ENCODE measurements at places on chromosomes 5 and 9. TPM values are rescaled to one million over a fixed set of nuclear protein-coding genes. Genes with fewer than 3 reads are reported as not detected.

- H3K27me3 ChIP-seq = no peaks in the 10 kb centered on the region
- no peaks in the 10 kb centered on the region for H3K36me3 ChIP-seq
- H3K4me3 ChIP-seq = no peak overlapping the region
- H3K27ac ChIP-seq = no peak overlapping the region
Observed at GRCh38 chr5:153168241-153168640, 322.2 kb upstream of the GRIA1 start.

DNA sequence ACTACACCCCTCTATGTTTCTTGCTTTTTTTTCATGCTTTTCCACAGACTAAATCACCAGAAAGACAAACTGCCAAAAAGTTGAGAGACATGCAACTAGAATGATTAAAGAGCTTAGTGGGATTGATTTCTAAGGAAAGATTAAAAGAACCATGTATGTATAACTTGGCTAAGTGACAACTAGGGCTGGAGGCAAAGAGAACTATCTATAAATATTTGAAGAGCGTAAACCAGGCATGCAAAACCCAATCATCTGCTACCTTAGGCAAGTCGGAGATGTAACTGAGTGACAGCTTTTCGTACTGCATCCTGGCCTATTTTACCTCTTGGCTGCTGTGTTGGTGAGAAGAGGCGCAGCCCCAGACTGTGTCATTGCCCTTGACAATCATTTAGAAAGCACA, 121.0 kb upstream of the TLX3 start:
- DNase-seq = no peak
- no peak overlapping the region for H3K27ac ChIP-seq
- no peak overlapping the region for H3K4me3 ChIP-seq
- H3K36me3 ChIP-seq = no peaks in the 10 kb centered on the region

DNA sequence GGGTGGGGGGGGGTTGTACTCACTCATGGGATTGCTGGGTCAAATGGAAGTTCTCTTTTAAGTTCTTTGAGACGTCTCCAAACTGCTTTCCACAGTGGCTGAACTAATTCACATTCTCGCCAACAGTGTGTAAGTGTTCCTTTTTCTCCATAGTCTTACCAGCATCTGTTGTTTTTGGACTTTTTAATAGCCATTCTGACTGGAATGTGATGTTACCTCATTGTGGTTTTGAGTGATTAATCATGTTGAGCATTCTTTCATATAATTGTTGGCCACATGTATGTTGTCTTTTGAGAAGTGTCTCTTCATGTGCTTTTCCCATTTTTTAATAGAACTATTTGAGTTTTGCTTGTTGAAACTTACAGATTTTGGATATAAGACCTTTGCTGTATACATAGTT, 94.9 kb upstream of the PLPPR1 start:
- no peaks in the 10 kb centered on the region for H3K36me3 ChIP-seq
- no peak overlapping the region for H3K4me3 ChIP-seq
- H3K4me1 ChIP-seq = no peaks in the 10 kb centered on the region
- H3K27ac ChIP-seq = no peak overlapping the region
- no peak for DNase-seq
- no peaks in the 10 kb centered on the region for H3K27me3 ChIP-seq

- no peak overlapping the region for H3K27ac ChIP-seq
- no peak for DNase-seq
- H3K4me1 ChIP-seq = peaks cover 6% of the 10 kb centered on the region
- peaks cover 4% of the 10 kb centered on the region for H3K27me3 ChIP-seq
- no peak overlapping the region for H3K4me3 ChIP-seq
- peaks cover 11% of the 10 kb centered on the region for H3K36me3 ChIP-seq
Observed at GRCh38 chr5:43336159-43336558, 22.9 kb upstream of the HMGCS1 start.

DNA sequence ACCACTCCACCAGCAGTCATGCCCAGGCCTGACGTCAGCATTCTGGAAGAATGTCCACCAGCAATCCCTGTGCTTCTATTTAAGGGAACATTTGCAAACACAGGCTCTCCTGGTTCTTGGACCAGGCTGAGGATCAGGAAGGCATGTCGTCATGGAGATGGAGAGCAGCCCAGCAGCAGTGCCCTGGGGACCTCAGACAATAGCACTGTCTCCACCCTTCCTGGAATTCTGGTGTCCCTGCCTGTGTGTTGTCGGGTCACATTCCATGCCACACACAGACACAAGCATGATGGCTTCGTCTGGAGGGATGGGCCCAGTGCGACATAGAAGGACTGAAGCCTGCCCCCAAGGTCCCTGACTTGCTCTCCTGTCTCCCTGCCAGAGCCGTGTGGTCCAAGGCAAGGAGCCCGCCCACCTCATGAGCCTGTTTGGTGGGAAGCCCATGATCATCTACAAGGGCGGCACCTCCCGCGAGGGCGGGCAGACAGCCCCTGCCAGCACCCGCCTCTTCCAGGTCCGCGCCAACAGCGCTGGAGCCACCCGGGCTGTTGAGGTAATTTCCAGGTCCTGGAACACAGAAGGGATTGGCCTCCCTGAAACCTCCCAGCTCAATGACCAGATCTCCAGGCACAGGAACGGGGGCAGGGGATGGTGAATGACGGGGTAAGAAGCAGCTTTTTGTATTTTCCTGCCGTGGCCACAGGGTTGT, 43.8 kb downstream of the STOM start:
- H3K4me1 ChIP-seq = peaks cover 23% of the 10 kb centered on the region
- H3K36me3 ChIP-seq = peaks cover 7% of the 10 kb centered on the region
- no peak overlapping the region for H3K27ac ChIP-seq
- no peaks in the 10 kb centered on the region for H3K27me3 ChIP-seq

GRCh38 chr5:31393126-31393525, 138.8 kb downstream of the DROSHA start:
- no peaks in the 10 kb centered on the region for H3K4me1 ChIP-seq
- no peaks in the 10 kb centered on the region for H3K27me3 ChIP-seq
- H3K4me3 ChIP-seq = no peak overlapping the region

DNA sequence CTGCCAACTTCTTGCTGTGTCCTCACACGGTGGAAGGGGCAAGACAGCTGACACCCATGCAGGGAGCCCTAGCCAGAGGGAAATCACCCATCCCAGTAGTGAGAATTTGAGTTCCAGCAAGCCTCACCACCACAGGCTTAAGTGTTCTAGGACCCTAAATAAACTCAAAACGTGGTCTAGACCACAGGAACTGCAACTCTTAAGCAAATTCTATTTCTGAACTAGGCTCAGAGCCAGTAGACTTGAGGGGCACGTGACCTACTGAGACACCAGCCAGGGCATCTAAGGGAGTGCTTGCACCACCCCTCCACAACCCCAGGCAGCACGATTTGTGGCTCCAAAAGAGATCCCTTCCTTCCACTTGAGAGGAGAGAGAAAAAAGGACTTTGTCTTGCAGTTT, 96.0 kb upstream of the PHF24 start:
- H3K27me3 ChIP-seq = peaks cover 13% of the 10 kb centered on the region
- no peak overlapping the region for H3K4me3 ChIP-seq
- no peak overlapping the region for H3K27ac ChIP-seq
- no peaks in the 10 kb centered on the region for H3K4me1 ChIP-seq
- DNase-seq = no peak
- H3K36me3 ChIP-seq = no peaks in the 10 kb centered on the region

- H3K4me1 ChIP-seq = no peaks in the 10 kb centered on the region
- no peaks in the 10 kb centered on the region for H3K36me3 ChIP-seq
- no peak overlapping the region for H3K4me3 ChIP-seq
- peaks cover 20% of the 10 kb centered on the region for H3K27me3 ChIP-seq
- no peak overlapping the region for H3K27ac ChIP-seq
Observed at GRCh38 chr9:135522931-135523330, 1.7 kb downstream of the LCN1 start.

DNA sequence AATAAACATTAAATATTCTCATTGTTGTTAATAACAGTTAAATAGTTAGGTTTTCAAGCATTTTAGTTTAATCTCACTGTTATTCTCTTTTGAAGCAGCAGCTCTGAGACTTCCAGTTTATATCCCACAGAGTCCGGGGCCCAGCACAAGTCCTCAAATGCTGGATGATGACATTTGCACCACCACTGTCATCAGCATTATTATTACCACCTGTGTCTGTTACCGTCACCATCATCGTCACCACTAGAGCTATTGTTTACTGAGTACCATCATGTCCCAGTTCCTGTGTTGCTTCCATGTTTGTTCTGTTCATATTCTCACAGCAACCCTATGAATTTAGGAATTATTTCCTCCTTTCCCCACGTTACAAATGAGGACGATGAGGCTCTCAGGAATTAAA, 169.2 kb upstream of the NR3C1 start:
- no peak for DNase-seq
- no peaks in the 10 kb centered on the region for H3K27me3 ChIP-seq
- H3K27ac ChIP-seq = no peak overlapping the region
- no peaks in the 10 kb centered on the region for H3K36me3 ChIP-seq

GRCh38 chr9:130149031-130149430, 23.2 kb upstream of the NCS1 start:
- peaks cover 27% of the 10 kb centered on the region for H3K27me3 ChIP-seq
- no peak for DNase-seq
- no peak overlapping the region for H3K4me3 ChIP-seq
- H3K4me1 ChIP-seq = peaks cover 1% of the 10 kb centered on the region
- H3K27ac ChIP-seq = no peak overlapping the region

GRCh38 chr5:31614151-31615020, 24.5 kb upstream of the PDZD2 start:
- no peak overlapping the region for H3K27ac ChIP-seq
- no peak for DNase-seq
- no peaks in the 10 kb centered on the region for H3K36me3 ChIP-seq
- H3K4me1 ChIP-seq = no peaks in the 10 kb centered on the region
- H3K27me3 ChIP-seq = peaks cover 13% of the 10 kb centered on the region

DNA sequence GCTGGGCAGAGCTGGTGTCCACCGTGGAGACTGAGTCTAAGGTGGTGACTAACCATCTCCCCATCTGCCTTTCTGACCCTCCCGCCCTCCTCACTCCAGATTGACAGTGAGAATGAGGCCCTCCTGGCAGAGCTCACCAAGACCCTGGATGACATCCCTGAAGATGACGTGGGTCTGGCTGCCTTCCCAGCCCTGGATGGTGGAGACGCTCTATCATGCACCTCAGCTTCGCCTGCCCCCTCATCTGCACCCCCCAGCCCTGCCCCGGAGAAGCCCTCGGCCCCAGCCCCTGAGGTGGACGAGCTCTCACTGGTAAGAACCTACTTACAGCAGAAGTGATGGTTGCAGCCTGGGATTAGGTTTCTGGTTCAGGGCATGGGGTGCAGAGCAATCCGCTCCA, 96.5 kb downstream of the PPARGC1B start:
- H3K27me3 ChIP-seq = no peaks in the 10 kb centered on the region
- H3K36me3 ChIP-seq = no peaks in the 10 kb centered on the region
- no peak overlapping the region for H3K27ac ChIP-seq
- no peak for DNase-seq
- H3K4me3 ChIP-seq = no peak overlapping the region

- no peaks in the 10 kb centered on the region for H3K27me3 ChIP-seq
- no peaks in the 10 kb centered on the region for H3K36me3 ChIP-seq
- DNase-seq = no peak
- no peaks in the 10 kb centered on the region for H3K4me1 ChIP-seq
Observed at GRCh38 chr5:174303437-174304045, 258.0 kb downstream of the NSG2 start.

DNA sequence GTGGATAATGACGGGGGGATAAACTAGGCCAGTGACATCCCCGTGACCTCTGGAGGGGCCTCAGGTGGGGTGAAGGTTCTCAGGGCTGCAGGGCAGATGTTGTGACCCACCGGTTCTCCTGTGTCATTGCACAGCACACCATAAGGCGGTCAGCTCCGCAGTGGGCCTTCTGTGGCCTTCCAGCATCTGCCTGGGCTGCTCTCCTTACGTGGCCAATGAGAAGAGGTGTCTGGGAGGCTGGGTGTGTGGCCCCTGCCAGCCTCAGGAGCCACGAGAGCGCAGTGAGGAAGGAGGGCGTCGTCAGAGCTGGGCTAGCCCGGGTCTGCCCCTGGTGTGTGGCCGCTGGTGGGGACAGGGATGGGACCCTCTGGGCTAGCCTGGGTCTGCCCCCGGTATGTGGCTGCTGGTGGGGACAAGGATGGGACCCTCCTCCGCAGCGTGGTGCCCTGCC, 48.7 kb downstream of the COL5A1 start:
- H3K36me3 ChIP-seq = no peaks in the 10 kb centered on the region
- DNase-seq = no peak
- H3K27me3 ChIP-seq = peaks cover 2% of the 10 kb centered on the region
- H3K4me1 ChIP-seq = peaks cover 6% of the 10 kb centered on the region

- H3K27me3 ChIP-seq = peaks cover 13% of the 10 kb centered on the region
- H3K4me3 ChIP-seq = peak overlapping the region; percentile 47
- DNase-seq = peak; percentile 87
- peaks cover 57% of the 10 kb centered on the region for H3K4me1 ChIP-seq
Observed at GRCh38 chr9:112037281-112038016, 137.6 kb downstream of the SUSD1 start.

- peak overlapping the region; percentile 61 for H3K4me3 ChIP-seq
- peak; percentile 88 for DNase-seq
- H3K27me3 ChIP-seq = no peaks in the 10 kb centered on the region
- H3K36me3 ChIP-seq = peaks cover 7% of the 10 kb centered on the region
- peak overlapping the region; percentile 100 for H3K27ac ChIP-seq
- H3K4me1 ChIP-seq = peaks cover 92% of the 10 kb centered on the region
Observed at GRCh38 chr9:89522261-89522958, 24.5 kb upstream of the SEMA4D start.

DNA sequence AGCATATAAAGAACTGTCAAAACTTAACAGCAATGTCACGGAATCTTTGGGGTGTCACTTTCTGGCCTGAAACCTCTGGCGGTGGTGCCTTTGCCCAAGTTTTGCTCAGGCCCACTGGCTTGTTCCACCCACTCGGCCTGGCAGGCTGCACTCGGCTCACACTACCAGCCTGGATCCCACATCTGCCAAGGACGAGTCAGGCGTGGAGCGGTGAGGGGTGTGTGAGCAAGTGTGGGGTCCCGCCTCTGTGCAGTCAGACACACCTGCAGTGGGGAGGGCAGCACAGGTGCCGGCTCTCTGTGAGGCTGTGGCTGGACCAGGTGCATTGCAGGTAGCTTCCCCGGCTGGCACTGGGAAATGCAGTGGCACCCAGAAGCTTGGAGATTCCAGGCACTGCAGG, 40.0 kb downstream of the TSPAN17 start:
- no peak overlapping the region for H3K4me3 ChIP-seq
- DNase-seq = no peak
- no peak overlapping the region for H3K27ac ChIP-seq
- H3K27me3 ChIP-seq = peaks cover 33% of the 10 kb centered on the region
- H3K4me1 ChIP-seq = no peaks in the 10 kb centered on the region
- peaks cover 2% of the 10 kb centered on the region for H3K36me3 ChIP-seq

The FXN gene
- total RNA-seq = 21.8 TPM

The HBEGF gene
- total RNA-seq = 67.9 TPM

The DPYSL3 gene
- total RNA-seq = not detected

The NUTM2F gene
- not detected for total RNA-seq

The NR6A1 gene
- 0.76 TPM for total RNA-seq

The FOXD4L6 gene
- not detected for total RNA-seq

The PLAC8L1 gene
- total RNA-seq = 0.50 TPM

All from activated CD4-positive, alpha-beta memory T cell treated with anti-CD3 and anti-CD28 coated beads, Interleukin-2, amount 10 ng/mL, durations not matched to agents 7 days and 5 days (primary cell).